Thyroid gland (tissue), 4 donors: ENCODE measurements at places on chromosomes 11 and 22.

DNA sequence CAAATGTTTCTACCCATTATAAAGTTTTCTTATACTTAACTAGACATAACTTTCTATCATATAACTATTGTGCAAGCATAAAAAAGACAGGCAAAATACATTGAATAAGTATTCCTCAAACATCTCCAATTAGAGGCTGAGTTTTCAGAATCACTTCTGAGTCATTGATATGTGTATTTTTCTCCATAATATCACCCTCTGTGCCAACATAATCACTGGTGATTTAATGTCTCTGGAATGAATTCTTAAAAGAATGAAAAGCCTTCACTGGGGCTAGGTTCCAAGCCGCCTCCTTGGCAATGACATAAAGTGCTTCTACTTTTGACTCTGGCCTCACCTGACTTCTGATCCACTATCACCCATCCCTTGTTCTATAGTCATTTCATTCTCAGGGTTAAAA, 197.0 kb upstream of the E2F8 start:
- DNase-seq: peak; percentile 52
- H3K36me3 ChIP-seq: no peaks in the 10 kb centered on the region
- H3K4me3 ChIP-seq: no peak overlapping the region
- H3K27me3 ChIP-seq: no peaks in the 10 kb centered on the region

DNA sequence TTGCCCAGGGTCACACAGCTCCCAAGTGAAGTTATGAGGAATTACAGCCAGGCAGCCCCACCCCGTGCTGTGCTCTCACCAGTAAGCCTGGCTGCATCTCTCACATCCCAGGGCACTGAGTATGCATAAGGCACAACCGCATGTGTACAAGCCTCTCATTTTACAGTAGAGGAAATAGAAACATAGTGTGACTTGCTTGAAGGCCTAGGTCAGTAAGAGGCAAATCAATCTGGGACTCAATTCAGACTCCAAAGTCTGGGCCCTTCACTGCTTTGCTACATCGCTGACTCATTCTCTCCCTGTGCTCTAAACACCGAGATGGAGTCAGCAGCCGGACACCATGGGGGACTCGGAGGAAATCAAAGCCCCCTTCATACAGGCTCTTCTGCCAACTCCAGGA, 7.9 kb downstream of the ABTB2 start:
- no peaks in the 10 kb centered on the region for H3K36me3 ChIP-seq
- no peak overlapping the region for H3K27ac ChIP-seq
- H3K27me3 ChIP-seq: no peaks in the 10 kb centered on the region
- no peak overlapping the region for H3K4me3 ChIP-seq

DNA sequence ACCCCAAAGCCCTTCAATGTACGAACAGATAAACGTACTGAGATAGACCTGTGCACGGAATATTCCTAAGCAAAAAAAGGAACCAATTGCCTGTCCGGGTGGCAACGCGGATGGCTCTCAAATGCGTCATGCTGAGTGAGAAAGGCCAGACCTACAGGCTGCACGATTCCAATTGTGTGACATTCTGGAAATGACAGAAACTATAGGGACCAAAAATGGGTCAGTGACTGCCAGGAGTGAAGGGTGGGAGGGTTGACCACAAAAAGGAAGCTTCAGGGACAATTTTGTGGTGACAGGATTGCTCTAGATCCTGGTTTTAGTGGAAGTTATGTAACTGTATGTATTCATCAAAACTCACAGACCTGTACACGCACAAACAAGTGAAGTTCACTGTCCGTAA, 24.0 kb upstream of the SYT8 start:
- no peak for DNase-seq
- no peaks in the 10 kb centered on the region for H3K4me1 ChIP-seq
- H3K27ac ChIP-seq: no peak overlapping the region
- no peaks in the 10 kb centered on the region for H3K27me3 ChIP-seq
- no peak overlapping the region for H3K4me3 ChIP-seq

DNA sequence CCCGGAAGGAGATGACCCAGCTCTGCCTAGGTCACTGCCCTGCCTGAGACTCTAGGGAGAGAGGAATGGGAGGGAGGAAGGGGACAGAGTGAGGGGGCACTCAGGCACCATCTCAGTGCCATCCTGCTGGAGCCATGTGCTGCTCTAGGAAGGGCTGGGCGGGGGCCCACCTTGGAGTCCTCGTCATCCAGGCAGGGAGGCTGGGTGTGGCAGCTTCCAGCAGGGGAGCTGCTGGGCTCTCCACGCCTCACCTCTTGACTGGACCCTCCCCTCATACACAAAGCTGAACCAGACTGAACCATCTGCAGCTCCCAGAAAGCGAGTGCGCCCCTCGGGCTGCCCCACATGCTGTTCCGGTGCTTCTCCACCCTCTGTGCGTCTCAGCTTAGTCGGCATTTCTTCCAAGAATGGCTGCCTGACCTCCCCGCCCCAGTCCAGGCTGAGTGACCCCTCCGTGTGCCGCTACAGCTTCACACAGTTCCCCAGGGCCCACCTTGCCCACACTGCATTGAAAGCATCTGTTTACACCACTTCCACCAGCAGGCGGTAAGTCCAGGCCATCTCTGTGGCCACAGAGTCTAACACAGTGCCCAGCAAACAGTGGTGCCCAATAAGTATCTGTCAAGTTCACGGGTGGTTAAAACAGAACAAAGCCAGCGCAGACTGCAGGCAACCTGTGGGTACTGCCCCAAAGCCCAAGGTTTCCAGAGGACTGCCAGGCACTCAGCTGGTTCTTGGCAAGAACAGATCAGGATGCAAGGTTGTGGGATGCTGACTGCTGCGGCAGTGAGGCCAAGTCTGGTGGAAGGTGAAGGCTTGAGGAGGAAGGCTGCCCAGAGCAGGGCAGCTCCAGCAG, 9.4 kb upstream of the TRIM29 start:
- H3K4me1 ChIP-seq: no peaks in the 10 kb centered on the region
- no peaks in the 10 kb centered on the region for H3K36me3 ChIP-seq
- no peaks in the 10 kb centered on the region for H3K27me3 ChIP-seq

GRCh38 chr11:118953265-118953664, 2.8 kb upstream of the UPK2 start:
- H3K4me3 ChIP-seq: no peak overlapping the region
- H3K36me3 ChIP-seq: no peaks in the 10 kb centered on the region
- H3K27me3 ChIP-seq: no peaks in the 10 kb centered on the region
- H3K27ac ChIP-seq: no peak overlapping the region

DNA sequence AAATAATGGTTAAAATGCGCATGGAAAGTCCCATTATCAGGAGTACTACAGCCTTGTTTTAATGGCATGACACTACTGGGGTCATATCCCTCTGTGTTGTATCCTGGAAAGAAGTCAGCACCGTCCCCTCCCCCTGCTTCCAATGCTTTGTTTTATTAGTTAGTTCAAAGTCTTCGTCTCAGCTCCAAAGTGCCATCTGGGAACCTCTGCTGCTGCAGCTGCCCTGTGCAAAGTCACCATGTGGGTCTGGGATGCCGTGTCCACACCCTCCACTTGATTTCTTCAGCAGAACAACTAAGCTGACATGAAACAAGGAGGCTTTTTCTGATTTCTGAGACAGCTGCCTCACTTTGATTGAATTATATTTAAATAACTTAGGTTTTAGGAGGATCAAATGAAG, 29.5 kb upstream of the NCAM1 start:
- peaks cover 37% of the 10 kb centered on the region for H3K4me1 ChIP-seq
- H3K4me3 ChIP-seq: no peak overlapping the region
- H3K36me3 ChIP-seq: no peaks in the 10 kb centered on the region
- no peak for DNase-seq

GRCh38 chr11:61918251-61918937, 1.0 kb upstream of the RAB3IL1 start:
- H3K27me3 ChIP-seq: no peaks in the 10 kb centered on the region
- H3K36me3 ChIP-seq: no peaks in the 10 kb centered on the region
- H3K27ac ChIP-seq: peak overlapping the region; percentile 54
- DNase-seq: no peak

- DNase-seq: no peak
- no peaks in the 10 kb centered on the region for H3K27me3 ChIP-seq
- H3K36me3 ChIP-seq: peaks cover 79% of the 10 kb centered on the region
Observed at GRCh38 chr22:19352217-19352616, 60.7 kb upstream of the CLTCL1 start.
